ENCODE measurements at places on chromosomes 1 and 21.

GRCh38 chr1:160662910-160663309, 16.1 kb upstream of the SLAMF1 start:
- DNase-seq = no peak

DNA sequence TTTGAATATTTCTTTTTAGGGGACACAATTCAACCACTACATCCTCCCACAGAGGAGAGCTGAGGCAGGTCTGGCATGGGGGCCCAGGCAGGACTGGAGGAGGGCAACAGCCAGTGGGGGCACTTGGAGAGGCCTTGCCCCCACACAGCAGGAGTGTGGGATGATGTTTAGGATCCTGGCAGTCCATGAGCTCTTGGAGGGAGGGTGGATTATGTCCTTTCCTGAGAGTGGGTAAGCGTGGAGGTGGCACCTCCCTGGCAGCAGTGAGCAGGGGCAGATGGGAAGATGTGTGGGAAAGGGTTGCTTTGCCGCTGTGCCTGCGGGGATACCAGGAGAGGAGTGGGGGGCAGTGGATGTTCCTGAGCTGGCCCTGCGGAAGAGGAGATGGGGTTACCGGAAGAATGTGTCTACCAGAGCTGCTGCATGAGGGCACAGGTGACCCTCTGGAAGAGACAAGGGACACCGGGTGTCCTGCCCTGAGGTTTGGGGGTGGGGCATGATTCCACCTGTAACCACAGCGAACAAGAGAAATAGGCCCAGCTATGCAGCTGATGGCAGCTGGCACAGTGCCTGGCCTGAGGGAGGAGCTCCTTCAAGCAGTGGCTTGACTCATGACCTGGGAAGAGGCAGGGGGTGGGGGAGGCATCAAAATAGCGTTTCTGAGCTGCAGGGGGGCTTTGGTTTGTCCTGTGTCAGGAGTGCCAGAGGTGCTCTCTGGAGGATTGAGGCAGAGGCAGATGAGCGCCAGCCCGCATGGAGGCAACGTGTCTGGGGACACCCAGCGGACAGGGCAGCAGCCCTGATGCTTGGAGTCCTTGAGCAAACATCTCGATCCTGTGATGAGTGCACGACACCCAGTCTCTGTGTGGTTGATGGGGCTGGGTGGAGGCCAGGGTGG, 123.9 kb upstream of the TMPRSS2 start:
- peak; percentile 41 for DNase-seq

DNA sequence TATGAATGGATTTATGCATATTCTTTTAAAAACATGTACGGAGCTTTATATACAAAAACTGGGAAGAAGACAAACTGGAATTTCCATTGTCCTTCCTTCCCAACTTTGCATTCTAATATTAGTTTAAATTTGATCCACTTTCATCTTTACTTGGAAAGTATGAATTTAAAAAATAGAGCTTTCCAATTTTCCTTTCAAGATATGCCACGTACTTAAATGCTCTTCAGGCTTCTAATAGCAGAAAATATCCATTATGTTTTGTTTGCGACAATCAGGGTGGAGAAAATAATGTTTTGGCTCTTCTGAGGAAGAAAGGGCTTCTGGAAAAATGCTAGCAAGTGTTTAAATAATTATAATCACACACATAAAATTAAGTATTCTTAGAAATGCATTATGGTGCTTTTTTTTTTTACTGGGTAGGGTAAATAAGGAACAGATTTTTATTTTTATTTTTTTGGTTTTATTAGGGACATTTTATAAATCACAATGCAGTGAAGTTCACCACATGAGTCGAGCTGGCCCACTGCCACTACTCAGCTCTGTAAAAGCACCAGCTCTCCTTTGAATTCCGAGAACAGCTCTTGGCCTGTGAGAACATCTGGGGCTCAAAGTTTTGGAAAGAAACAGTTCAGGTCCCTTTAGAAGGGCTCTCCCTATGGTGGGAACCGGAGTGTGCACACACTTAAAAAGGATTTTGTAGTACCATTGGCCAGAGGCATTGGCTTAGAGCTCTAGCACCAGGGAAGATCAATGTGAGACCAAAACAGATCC, 287.4 kb upstream of the LYPLAL1 start:
- DNase-seq = peak; percentile 26

DNA sequence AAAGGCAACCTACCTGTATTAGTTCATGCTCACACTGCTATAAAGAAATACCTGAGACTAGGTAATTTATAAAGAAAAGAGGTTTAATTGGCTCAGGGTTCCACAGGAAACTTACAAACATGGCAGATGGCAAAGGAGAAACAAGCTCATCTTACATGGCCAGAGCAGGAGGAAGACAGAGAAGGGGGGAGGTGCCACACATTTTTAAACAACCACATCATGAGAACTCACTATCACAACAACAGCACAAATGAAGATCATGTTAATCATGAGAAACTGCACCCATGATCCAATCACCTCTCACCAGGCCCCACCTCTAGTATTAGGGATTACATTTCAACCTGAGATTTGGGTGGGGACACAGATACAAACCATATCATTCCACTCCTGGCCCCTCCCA, 90.6 kb upstream of the KCTD3 start:
- no peak for DNase-seq

GRCh38 chr1:113255038-113255719, 135.1 kb upstream of the MAGI3 start:
- peak; percentile 62 for DNase-seq

DNA sequence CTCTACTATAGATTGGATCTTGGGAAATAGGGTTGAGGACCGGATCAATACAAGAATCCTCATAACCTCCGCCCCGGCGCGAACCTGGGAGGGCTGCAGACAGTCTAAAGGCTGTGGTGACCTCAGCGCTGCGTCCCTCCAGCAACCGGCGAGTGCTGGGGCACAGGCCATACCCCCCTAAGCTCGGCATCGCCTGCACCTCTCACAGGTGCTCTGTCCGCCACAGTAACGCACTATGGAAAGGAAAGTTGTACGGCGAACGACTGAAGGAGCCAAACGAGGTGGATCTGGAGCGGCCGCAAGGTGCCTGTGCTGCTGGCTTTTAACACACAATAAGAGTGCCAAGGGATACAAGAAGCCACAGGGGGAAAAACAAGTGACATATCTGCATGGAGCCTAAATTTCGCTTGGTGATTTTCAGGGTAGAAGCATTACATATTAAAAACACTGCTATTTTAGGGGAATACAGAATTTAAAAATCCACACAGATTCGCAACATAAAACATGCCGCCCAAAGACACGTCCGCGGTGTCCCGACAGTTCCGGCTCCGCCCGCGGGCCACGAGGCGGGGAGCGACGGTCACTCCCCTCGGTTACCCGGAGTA, 1.4 kb upstream of the RBM15 start:
- DNase-seq = peak; percentile 70

- DNase-seq = no peak
Observed at GRCh38 chr1:36153476-36153875, 2.5 kb upstream of the MAP7D1 start.

DNA sequence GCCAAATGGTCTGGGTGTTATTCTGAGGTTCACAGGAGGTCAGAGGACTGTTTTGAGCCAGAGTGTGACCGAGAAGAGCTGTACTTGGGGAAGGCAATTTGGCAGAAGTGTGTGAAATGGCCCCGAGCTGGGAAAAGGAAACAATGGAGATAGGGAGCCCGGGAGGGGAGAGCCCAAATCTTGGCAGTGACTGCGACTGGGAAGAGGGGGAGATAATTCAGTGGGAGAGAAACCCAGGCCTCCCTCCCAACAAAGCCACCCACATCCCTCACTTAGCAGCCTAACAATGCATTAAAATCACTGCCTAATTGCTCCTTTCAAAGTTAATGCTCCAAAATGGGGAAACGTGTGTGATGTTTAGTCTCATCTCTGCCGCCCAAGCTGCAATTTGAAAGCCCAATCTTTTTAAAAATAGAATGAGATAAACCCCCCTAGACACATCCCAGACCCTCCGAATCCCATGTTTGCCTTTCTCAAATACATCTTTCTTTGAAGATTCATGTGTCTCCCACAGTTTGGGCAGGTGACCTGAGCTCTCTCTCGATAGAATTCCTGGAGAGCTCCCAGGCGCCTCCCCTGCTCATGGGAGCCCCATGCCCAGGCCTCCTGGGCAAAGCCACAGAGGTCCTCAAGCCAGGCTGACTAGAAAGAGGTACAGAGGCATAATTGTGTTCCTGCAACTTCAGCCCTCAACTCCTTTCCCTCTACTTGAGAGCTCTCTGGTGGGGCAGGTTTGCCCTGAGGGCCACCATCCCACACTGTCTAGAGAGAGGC, 17.3 kb downstream of the LRRC52 start:
- DNase-seq = no peak

DNA sequence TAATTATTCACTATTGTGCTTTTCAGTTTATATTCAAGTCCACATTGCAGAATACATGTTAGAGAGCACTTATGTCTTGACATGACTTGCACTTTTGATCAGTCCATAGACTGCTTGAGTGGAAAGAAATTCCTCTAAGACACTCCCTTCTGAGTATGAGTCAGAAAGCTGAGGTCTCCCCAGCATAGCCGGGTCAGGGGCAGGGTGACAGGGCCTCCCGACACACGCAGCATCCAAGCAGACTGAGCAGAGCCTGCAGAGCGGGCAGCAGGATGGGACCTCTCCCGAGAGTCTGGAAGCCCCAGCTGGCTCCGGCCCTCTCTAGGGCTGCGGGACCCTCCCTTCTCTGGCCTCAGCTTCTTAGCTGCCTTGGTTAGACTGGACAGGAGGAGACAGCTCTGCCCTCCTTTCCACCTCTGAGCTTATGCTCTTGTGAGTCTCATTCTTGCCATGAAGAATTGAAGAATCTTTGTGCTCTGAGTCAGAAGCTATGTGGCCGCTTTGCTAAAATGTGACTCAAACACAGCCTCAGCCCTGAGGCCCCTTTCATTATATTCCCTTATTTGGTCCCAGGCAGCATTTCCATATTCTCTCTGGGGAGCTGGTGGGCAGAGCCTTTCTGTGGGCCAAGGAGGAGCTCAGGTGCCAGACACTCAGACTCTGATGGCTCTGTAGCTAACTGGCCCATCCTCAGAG, 11.2 kb upstream of the CAPN2 start:
- no peak for DNase-seq

DNA sequence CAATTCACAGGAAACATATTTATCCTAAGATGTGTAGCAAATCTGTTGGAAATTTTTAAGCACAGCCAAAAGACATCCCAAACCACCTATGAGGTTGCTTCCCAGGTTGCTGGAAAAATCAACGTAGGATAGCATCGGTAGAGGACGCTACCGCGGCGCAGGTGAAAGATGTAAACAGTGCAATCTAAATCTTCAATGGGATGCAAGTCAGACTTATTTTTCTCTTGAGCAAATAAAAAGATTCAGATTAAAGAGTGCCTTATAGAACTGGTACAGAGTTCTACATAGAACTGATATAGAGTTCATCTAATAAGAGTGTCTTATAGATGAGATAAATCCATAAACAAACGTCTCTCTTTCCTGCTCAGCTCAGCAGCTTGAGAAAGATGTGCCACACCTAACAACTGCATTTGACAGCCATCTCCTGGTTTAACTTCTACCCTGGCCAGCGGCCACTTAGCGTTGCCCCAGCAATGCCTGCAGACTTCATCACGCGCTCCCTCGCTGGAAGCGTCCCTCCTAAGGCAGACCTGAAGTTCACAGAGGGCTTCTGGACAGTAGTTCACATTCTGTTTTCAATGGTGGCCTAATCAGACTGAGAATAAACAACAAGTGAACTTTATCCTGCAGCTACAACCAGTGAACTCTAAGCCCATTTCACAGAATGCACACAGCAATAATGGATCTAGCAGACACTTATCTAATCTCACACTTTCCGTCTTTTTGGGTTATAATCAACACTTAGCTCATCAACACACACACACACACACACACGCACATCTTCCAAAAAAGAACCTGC, 164.5 kb downstream of the TOMM20 start:
- DNase-seq = peak; percentile 68

DNA sequence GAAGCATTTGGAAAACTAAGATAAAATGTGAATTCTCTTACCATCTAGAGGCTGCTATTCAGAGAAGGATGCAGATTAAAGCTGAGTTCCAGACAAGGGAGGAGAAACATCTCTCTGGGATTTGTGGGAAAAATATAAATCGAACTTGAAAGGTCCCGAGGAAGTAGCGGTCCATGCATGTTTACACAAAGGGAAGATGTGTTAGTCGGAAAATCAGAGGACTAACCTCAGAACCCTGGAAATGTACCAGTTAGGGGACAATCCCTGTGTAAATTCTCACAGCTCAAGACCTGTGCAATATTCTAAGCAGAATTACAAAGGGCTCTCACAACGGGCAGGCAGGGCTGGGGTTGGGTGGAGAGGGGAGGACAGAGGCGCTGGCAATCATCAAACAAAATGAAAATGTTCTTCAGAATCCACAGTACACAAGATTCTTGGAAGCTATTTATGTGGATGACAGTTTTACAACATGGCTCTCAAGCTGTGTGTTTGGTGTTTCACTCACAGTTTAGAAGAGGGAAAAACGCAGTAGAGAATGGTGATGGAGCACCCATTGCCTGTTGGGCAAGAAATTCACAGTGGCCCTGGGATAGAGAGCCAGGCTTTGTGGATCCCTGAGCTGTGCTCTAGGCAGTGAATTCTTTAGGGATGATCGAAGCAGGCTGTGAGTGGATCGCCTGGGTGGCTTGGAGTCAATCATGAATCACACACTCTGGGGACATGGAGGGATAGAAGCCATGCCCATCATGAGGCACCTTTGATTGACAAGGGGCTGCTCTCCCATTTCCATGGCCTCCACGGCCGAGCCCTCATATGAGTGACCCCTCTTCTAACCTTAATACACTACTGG, 47.6 kb downstream of the KCNJ6 start:
- DNase-seq = no peak

DNA sequence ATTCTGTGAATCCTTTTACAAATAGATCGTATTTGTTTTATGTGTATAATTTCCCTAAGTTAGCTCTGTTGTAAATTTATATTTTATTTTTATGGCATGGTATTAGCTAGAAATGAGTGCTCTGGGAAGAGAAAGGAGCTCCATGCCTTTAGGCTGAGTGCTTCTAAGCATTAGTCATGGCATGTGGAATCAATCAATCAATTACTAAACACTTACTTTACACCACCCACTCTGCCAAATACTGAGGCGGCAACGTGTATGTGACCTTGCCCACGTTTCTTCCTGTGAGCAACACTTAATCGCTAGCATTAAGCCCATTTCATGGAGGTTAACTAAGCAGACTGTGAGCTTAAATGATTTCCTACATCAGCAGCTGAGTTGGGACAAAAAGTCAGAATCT, 7.2 kb upstream of the BECN2 start:
- DNase-seq = no peak

GRCh38 chr21:44029460-44030087, 17.5 kb downstream of the TRAPPC10 start:
- DNase-seq = no peak

GRCh38 chr1:152394151-152394550, 19.9 kb downstream of the CRNN start:
- DNase-seq = no peak

All from body of pancreas (tissue), 4 donors.